Inflammatory macrophage treated with lipopolysaccharide for 4 hours (primary cell): ENCODE measurements at places on chromosomes 7 and 10.
A peak's percentile ranks its signal among the peaks of the same experiment; 100 is the strongest.

DNA sequence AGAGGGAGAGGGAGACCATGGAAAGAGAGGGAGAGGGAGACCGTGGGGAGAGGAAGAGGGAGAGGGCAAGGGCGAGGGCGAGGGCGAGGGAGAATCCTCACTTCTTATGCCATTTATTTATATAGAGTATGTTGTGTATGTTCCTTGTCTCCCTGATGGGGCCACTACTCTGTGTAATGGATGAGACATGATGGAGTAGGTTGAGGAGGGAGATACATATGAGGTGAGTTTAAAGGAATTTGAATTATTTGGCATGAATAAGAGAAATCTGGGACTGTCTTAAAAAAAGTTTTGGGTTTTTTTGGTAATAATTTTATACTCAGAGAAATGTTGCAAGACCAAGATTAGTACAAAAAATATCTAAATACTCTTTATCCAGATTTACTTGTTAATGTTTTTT lies 20.1 kb downstream of the CCSER2 start:
- no peak for DNase-seq

DNA sequence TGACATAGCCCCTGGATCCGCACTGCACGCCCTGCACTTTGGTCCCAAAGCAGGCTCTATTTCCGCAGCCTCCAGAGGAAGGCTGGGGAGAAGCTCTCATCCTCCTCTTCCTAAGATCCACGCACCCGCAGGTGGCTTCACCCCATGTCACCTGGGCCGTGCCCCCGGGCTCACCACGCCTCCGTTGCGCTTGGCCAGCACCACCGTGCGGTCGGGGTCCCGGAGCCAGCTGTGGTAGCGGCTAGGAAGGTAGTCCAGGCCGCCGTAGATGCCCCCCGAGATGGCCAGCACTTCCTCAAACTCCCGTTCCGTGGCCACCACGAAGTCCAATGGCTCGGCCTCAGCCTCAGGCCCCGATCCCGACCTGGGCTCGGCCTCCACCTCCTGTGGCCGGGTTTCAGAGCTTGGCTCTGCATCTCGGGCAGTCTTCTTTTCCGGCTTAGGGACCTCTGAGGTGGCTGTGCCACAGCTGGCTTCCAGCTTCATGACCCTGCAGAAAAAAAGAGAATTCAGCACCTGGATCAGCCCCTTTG lies 5.7 kb downstream of the NAT16 start:
- DNase-seq: no peak

GRCh38 chr10:15374156-15374555 lies 3.1 kb upstream of the FAM171A1 start:
- no peak for DNase-seq

DNA sequence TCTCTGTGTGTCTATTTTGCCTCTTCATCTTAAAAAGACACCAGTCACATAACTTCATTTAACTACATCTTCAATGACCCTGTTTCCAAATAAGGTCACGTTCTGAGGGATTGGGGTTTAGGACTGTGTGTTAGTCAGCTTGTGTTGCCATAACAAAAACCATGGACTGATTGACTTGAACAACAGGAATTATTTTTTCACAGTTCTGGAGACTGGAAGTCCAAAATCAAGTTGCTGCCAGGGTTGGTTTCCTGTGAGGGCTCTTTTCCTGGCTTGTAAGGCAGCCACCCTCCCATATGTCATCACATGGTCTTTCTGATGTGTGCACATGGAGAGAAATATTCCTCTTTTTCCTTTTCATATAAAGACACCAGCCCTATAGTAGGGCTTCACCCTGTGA lies 55.3 kb downstream of the REEP3 start:
- no peak for DNase-seq

- DNase-seq: no peak
Observed at GRCh38 chr10:18254086-18254485, 113.9 kb downstream of the CACNB2 start.

- no peak for DNase-seq
Observed at GRCh38 chr10:70087616-70088307, 35.1 kb downstream of the MACROH2A2 start.

DNA sequence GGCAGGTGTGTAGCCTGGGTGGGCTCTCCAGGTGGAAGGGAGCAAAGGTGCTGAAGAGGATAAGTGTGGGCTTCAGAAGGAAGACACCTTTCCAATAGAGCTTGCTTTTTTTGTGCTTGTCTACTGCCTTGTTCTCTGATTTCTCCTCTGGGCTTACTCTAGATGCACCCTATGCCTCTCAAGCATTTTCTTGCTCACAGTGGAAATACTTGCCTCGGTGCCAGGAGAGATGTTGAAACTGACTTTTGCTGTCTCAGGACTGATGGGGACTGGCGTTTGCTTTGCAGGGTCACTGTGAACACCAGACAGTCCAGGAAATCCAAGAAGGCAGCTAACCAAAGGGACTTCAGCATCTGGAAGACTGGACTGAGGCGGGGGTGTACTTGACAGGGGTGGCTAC lies 187.9 kb downstream of the SNX10 start:
- DNase-seq: no peak

DNA sequence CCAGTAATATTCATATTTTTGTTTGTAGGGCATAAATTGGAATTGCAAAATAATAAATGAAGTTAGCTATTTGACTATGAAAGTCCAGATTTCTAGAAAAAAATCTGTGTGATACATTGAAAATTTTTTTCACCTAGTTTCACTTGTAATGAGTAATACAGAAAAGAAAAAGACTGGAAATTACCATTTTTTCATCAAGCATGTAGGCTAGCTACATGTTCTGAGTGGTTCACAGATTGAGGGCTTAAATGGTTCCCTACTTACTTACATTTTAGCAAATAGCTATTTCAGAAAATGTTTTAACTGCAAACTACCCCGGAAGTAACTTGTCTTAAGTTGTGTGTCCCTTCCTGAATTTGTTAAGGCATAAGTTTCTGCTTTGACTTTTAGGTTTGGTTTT lies 396.0 kb downstream of the PHF14 start:
- no peak for DNase-seq

DNA sequence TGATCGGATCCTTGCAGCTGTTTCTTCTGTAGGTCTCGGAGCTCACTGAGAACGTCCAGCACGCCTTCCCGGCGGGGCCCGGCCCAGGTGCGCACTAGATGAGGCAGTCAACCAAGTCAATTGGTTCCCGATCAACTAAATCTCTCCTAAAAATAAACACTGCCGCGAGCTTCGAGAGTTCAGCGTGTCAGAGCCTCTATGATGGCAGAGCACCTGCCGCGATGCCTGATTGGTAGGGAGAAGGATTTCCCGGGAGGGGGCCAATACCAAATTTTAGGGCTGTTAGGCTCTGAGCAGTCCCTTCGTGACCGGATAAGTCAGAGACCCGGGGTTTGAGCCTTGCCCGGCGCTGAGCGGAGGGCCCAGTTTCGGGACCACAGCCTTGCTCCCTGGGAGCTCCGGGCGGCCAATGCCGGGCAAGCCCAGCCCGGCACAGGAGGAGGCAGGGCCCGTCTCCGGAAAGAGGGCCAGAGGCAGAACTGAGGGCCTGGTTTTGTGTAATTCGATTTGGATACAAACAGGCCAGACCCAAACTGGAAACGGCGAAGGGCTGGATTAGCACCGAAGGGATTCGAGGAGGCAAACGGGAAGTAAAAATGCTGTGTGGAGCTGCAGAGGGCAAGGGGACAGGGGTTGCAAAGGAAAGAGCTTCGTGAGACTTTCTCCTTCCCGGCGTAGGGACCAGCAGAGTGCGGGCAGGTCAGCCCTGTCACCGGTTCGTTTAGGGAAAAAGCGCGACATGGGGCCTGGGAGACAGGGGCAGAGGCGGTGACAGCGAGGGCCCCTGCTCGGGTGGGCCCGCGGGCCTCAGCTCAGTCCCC lies 569 bp downstream of the SLC26A5 start:
- DNase-seq: no peak

GRCh38 chr7:48312151-48312550 lies 140.9 kb downstream of the ABCA13 start:
- DNase-seq: no peak

DNA sequence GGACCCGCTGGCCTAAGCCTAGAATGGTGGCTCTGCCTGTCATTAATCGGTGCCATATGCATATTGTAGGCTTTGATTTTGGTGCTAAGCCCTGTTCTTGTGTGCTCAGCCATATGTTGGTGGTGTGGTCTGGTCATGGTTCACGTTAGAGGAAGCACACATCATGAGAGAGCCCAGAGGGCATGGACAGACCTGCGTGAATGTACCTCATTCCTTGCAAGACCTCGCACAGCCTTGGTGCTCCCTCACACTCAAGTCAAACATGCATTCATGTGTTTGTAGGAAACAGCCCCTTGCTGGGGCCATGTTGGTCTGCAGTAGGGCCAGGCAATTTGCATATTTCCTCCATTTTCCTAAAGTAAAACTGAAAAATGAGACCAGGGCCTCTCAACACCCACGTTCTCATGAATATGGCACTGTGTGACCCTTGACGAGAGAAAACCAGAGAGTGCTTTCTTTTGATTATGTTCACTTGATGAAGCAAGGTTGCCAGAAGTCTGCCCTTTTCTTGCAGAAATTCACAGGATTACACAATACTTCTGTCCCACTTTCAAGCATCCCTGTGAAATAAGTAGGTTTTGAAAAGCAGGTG lies 268.7 kb downstream of the CELF2 start:
- peak; percentile 88 for DNase-seq

DNA sequence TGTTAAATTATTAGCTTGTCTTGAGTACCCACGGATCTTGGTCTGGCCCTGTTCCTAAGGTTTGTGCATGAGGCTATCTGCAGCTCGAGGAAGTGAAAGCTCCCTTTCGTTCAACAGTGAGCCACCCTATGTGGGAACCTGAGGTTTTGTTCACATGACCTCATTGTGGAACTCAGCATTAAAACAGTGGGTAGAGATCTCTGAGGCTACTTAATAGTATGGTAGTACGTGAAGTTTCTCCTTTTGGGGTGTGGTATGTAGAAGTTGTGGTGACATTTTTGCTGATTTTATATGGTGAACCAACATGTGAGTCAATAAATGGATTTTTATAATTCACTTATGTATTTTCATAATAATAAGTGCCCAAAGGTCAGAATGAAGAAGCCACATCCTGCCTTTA lies 252.7 kb upstream of the FERD3L start:
- DNase-seq: peak; percentile 87

DNA sequence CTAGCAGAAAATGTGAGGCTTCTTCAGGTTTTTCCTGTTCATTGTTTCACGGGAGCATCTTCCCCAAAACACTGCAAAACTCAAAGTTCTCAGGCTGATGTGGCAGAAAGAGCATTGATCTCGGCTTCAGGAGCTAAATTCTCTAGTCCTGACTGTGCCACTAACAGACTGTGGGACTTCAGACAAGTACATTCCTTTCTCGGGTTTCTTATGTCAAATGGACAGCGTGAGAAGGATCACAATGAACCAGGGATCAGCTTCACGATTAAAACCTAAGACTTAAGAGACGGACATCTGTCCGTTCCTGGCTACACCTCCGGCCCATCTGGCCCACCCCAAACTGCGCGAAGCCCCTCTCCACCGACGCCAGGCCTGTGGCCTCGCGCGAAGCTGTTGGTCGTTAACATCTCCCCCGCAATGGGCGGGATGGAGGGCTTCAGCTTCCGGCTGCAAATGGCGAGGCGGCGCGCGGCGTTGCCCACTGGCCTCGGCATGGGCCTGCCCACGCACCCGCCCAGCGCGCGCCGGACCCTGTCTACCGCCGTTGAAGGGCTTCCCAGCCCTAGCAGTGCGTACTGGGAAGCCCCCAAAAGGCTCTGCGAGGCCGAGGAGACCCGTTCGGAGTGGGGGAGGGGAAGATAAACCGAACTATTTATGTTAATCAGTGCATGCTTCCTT lies 549 bp upstream of the DDX50 start:
- no peak for DNase-seq

GRCh38 chr7:988426-988911 lies 5.5 kb downstream of the CYP2W1 start:
- no peak for DNase-seq

DNA sequence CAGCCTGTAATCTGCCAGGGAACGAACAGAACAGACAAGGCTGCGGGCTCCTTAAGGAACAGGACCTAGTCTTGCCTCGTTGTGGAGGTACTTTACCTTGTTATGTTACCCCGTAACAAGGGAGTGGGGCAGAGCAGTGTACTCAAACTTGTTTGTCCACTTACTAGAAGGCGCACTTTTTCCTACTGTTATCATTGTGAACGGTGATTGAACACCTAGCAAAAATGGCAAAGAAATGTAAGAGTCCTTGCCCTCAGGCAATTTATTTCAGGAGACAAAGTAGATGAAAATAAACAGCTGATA lies 620 bp upstream of the IMPDH1 start:
- no peak for DNase-seq

DNA sequence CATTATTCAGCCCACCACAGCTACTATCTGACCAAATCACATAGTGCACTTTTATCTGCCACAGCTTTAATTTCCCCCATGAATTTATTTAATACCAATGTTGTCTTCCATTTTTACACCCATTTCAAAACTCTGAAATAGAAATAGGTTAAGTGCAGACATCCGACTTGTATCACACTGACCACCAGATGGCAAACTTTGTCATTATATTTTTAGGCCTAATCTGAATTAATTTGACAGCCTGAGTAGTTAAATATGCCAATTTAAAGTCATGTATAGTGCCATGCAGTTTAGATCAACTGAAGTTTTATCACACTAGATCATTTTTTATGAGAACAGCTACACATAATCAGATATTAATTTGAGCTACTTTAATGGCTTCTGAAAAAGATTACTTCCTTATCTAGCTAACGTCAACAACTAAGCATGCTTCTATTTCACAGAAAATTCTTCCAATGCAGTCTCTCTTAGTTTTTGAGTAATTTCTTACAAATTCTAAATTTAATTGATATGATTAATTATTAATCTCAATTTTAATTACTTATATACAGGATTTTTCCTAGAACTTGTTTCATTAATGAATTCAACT lies 566.4 kb downstream of the GFRA1 start:
- peak; percentile 11 for DNase-seq

GRCh38 chr10:650886-651615 lies 38.4 kb downstream of the DIP2C start:
- no peak for DNase-seq

GRCh38 chr10:93364966-93365365 lies 117.2 kb downstream of the MYOF start:
- peak; percentile 56 for DNase-seq

- DNase-seq: peak; percentile 87
Observed at GRCh38 chr7:6026011-6026819, 5.0 kb upstream of the ANKRD61 start.

GRCh38 chr10:12822893-12823170 lies 178.7 kb downstream of the CCDC3 start:
- no peak for DNase-seq
